ENCODE measurements at places on chromosomes 5 and 9. TPM values are rescaled to one million over a fixed set of nuclear protein-coding genes. Genes with fewer than 3 reads are reported as not detected.

Gene CHMP5
- 84.0 TPM for total RNA-seq

Gene PCDHGA11
- 8.7 TPM for total RNA-seq

Gene HAVCR2
- 0.07 TPM for total RNA-seq

Gene ZFP2
- total RNA-seq: 0.26 TPM

- DNase-seq: no peak
Measured at GRCh38 chr5:27011274-27011673, 27.1 kb downstream of the CDH9 start.

GRCh38 chr5:56356121-56356835 lies 123.1 kb upstream of the ANKRD55 start:
- DNase-seq: no peak

- no peak for DNase-seq
Measured at GRCh38 chr5:52838326-52839015, 50.8 kb downstream of the ITGA1 start.

DNA sequence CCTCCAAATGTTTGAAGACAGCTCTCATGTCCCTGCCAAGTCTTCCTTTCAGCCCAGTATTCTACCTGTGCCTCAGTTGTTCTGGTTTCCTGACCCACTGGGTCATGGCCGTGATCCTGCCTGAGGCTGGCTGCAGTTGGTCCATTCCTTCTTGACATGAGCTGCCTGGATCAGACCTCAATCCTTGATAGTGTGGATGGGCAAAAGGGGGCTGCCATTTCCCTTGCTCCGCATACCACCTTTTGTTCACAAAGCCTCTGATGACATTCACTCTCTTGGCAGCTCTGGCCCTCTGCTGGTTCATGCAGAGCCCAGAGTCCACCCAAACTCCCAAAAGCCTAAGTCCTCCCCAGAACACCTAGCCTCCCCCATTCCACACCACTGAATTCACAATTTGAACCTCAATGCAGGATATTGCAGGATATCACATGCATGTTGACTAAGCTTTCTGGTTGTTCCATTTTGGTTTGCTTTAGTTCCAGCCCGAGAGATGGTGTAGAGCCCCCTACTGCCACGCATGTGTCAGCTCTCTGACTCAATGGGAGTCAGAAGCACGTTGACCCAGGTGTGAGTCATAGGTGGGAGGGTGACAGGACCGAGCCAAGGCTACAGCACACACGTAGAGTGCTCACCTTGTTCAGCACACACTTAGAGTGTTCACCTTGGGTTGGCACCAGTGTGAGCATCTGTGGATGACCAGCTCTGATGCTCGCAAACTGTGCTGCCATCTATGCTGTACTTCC lies 137.2 kb downstream of the MTX3 start:
- DNase-seq: no peak

DNA sequence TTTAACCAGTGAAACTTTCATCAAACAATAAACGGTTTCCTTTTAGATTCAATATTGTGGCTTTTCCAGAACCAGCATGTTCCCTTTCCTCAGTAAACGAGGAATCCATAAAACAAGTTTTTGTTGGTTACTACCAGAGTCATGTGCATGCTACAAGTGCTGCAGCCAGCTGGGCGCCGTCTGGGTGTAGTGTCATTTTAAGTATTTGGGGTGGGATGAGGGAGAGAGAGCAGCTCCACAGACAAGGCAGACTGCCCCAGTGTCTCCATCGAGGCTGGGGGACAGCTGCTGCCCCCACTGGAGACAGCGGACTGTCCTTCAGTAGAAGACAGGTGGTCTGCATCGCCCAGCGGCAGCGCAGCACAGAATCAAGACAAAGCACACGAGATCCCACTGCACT lies 17.3 kb downstream of the ARPC5L start:
- no peak for DNase-seq

- no peak for DNase-seq
Measured at GRCh38 chr9:129624168-129624759, 1.7 kb upstream of the NTMT1 start.

- DNase-seq: no peak
Measured at GRCh38 chr9:76465442-76466298, 6.7 kb downstream of the GCNT1 start.

DNA sequence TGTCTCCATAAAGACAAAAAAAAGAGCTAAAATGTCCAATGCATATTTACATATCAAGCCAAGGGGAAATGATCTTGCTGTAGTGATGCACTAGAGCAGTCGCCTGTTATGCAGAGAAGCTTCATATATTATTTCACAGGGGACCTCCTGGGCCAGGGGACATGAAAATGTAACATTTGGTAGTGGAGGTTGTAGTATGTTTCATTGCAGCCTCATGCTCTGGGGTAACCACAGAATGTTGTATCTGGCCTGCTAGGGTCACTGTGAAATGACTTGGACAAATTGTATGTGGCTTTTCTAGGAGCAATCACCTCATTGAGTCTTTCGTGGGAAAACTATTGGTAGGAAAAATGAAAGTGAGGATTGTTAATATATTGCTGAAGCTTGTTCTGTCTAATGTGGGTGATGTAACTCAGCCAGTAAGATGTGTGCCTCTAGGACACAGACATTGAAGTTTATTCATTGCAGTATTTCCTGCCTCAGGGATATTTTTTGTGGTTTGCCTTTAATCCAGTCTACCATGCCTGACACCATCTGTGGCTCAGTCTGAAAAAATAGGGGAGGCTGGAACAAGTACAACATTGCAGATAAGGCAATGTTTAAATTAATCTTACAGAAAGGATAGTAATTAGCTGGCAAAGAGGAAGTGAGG lies 430.8 kb upstream of the TNC start:
- no peak for DNase-seq

DNA sequence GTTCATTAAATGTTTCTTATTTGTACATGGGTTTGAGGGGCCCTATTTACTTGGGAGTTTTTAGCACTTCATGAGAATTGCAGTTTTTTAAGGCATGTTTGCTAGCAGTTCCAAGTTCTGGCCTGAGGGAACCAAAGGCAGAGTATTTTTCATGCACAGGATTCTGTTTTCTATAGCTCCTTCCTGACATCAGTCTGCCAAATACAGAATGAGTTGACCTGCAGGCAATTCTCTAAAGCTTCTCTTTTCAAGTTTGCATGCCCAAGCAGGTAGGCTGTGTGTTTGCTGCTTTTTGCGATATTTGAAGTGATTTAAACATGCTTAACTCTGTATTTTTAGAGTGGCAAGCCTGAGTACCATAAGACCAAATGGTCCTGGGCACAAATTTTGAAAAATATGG lies 75.8 kb downstream of the AOPEP start:
- no peak for DNase-seq

GRCh38 chr9:115531410-115532125 lies 413.6 kb upstream of the TNC start:
- no peak for DNase-seq

GRCh38 chr5:73411936-73412596 lies 36.5 kb downstream of the FOXD1 start:
- DNase-seq: no peak

All from pulmonary artery endothelial cell (primary cell).